ENCODE measurements at places on chromosomes 2 and 18. TPM values are rescaled to one million over a fixed set of nuclear protein-coding genes. Genes with fewer than 3 reads are reported as not detected.

GRCh38 chr18:11391661-11392060, 217.7 kb upstream of the SLC35G4 start:
- no peak for DNase-seq

The GAD1 gene
- 3.1 TPM for polyA plus RNA-seq

GRCh38 chr2:45169339-45170190, 160.3 kb upstream of the SIX2 start:
- DNase-seq, result no peak

- no peak for DNase-seq
Observed at GRCh38 chr2:188766471-188766856, 207.7 kb upstream of the COL3A1 start.

DNA sequence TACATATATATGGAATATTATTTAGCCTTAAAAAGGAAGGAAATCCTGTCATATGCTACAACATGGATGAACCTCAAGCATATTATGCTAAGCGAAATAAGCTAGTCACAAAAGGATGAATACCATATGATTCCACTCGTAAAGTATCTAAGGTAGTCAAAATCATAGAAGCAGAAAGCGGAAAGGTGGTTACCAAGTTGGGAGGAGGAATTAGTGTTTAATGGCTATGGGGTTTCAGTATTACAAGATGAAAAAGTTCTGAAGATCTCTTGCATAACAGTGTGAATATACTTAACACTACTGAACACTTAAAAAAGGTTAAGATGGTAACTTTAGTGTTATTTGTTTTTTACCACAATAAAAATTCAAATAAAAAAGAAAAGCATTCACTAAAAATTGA, 99.0 kb downstream of the MGAT5 start:
- DNase-seq, result no peak

- no peak for DNase-seq
Observed at GRCh38 chr2:150259746-150260145, 227.7 kb downstream of the RND3 start.

The RAX gene
- polyA plus RNA-seq, result not detected

- no peak for DNase-seq
Observed at GRCh38 chr2:37689751-37690150, 18.3 kb upstream of the CDC42EP3 start.

DNA sequence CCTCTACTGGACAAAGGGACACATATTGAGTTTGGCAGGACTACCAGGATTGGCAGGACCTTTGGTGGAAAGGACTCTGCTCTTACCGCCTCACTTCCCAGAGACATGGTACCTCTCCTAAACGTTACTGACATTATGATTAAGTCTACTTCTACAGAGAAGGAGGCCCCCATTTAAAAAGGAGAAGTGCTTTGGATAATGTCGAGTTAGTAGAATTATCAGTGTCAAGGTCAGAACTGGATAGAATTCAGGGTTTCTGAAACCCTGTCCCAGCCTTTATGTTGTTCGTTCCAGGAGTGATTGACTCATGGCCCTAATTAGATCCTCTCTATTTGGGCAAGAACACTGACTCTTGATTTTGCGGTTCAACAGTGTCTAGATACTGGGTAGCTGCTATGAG, 45.8 kb downstream of the LRRTM1 start:
- no peak for DNase-seq

GRCh38 chr2:176643646-176644045, 374.4 kb downstream of the MTX2 start:
- DNase-seq, result no peak

DNA sequence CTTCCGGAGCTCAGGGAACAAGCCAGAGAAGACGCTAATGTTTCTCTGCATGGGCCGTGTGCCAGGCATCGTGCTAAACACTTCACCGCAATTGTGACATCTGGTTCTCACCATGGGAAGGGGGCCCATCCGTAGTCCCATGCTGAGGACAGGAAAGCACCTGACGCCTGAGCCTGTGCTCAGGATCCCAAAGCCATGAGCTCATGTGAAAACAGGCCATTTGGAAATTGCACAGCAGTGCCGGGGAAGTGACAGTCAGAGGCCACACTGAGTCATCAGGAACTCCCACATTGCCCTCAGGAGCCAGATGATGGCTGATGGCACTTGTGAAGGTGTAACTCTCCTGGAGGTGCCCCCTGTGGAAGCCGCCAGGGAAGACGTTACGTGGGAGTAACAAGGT, 141.0 kb downstream of the INHBB start:
- no peak for DNase-seq

- no peak for DNase-seq
Observed at GRCh38 chr2:109197491-109198418, 68.8 kb downstream of the SH3RF3 start.

DNA sequence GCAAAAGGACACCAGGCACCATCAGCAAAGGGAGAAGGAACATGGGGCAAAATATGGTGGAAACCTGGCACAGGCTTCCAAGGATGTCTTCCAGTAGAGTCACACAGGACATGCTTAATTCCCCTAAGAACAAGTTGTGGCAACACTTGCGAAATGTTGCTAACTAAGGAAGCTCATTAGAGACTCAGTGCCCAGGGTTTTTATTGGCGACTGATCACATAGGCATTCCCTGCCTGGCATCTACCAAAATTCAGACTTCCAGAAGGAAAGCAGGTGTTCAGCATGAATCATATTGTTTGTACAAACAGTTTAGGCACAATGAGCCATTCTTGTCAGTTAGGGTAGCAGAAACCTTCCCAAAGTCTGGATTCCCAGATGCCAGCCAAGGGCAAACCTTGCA, 25.7 kb downstream of the SLC4A1AP start:
- no peak for DNase-seq

GRCh38 chr2:219466816-219467735, 31.6 kb upstream of the GMPPA start:
- DNase-seq, result no peak

DNA sequence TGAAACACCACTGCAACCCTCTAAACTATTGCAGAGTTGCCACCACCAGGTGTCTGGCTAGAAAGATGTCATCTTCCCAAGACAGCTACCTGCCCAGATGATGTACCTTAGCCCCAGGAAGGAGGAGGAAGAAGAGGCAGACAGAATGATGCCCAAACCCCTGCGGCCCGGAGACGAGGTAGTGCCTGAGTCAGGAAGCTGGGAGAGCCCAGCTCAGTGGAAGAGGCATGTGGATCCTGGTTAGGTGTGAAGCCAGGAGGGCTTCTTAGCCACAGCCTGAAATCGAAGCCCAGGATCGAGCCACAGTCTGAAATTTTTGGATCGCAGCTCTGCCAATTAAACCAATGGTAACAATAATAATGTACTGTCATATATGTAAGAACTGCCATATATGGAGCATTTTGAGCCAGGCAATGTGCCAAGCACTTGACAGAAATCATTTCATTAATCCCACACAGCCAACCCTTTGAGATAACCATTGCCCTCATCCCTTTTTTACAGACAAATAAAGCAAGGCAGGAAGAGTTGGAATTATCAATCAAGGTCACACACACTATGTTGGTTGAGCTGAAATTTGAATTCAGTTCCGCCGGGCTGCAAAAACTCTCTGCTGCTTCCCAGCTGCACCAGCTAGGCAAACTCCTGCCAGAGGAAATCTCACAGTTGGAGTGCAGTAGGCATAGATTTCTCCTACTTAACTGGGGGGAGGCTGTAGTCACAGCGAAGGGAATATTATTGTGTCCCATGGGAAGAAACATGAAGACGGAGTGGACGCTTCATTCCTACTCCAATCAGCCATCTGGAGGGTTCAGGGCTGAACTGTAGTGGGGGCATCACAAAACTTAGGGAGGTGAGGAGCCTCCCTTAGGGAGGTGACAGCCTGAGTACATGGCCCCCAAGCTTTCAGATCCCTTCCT, 19.4 kb upstream of the CYP1B1 start:
- DNase-seq, result no peak

DNA sequence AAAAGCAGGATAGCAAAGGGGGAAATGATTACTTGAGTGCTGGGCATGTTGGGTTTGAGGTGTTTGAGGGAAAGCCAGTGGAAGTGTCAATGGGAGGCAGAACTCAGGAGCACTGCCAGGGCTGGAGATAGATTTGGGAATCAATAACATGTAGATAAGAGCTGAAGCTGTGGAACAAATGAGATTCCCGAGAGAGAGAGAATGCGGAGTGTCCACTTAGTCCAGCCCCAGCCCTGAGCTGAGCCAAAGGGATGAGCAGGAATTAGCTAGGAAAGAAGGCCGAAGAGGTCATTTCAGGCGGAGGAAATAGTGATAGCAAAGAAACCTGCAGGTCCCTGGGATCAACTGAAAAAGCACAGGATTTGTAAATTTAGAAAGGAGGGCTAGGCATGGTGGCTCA, 21.2 kb upstream of the YES1 start:
- DNase-seq, result no peak

DNA sequence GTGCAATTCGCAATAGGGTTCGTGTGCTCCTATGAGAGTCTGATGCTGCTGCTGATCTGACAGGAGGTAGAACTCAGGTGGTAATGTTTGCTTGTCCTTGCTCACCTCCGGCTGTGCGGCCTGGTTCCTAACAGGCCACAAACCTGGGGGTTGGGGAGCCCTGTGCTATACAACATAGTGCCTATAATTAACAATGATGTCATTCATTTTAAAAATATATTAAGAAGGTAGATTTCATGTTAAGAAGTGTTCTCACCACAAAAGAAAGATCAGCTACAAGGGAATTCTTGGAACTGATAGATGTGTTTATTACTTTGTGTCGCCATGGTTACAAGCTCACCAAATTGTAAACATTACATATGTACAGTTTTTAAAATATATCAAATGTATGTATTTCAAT, 200.5 kb downstream of the GRB14 start:
- no peak for DNase-seq

GRCh38 chr18:45978084-45978483, 11.0 kb upstream of the EPG5 start:
- DNase-seq, result no peak

DNA sequence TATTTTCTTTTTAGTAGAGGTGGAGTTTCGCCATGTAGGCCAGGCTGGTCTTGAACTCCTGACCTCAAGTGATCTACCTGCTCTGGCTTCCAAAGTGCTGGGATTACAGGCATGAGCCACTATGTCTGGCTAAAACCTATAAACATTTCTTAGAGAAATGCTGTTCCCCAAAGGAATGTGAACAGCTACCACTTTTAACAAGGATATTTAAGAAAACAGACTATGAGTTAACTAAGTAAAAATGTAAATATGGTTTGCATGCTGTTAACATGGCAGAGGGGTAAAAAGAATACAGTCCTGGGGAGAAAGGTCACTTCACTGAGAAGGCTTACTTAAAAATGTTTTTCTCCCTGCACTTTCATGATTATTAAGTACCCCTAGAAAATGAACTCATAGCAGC, 57.1 kb downstream of the SLC16A14 start:
- DNase-seq, result no peak

DNA sequence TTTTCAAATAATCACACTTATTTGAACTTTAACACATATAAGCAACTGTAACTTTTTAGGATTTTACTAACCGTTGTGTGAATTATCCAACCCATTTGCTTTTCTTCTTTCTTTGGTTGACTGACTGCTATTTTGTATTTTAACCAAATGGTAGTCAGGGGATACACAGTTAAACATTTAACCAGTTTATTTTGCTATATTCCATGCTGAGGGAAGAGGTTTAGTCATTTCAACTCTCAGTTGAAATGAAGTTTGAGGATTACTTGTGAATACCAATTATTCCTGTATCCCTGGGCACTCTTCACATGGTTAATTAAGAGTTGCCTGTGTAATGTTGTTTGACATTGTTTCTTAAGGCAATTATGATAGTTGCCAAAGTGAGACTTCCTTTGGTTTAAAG, 1.9 kb downstream of the SPAG16 start:
- no peak for DNase-seq

- DNase-seq, result no peak
Observed at GRCh38 chr2:42890791-42891355, 98.5 kb upstream of the HAAO start.

GRCh38 chr2:226733927-226734564, 65.6 kb downstream of the IRS1 start:
- no peak for DNase-seq

- DNase-seq, result no peak
Observed at GRCh38 chr2:219168526-219168925, 1.3 kb downstream of the SLC23A3 start.

The CDCA7 gene
- polyA plus RNA-seq, result 42.9 TPM

GRCh38 chr2:109352898-109353689, 224.1 kb downstream of the SH3RF3 start:
- no peak for DNase-seq

DNA sequence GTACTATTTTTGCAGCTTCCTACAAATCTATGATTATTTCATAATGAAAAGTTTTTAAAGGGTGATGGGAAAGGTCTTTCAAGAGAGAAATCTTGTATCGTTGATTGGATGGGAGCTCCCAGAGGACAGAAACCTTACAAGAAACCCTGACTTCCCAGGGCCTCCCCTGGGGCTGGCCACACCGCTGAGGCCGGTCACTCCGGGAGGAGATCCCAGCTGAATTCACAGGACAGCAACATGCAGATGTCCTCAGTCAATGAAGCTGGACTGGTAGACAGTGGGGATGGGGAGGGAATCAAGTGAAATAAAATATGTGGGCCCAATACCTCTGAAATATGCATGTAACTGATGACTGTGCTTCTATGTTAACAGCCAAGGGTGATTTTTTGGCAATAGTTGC, 135.6 kb downstream of the TFCP2L1 start:
- no peak for DNase-seq

DNA sequence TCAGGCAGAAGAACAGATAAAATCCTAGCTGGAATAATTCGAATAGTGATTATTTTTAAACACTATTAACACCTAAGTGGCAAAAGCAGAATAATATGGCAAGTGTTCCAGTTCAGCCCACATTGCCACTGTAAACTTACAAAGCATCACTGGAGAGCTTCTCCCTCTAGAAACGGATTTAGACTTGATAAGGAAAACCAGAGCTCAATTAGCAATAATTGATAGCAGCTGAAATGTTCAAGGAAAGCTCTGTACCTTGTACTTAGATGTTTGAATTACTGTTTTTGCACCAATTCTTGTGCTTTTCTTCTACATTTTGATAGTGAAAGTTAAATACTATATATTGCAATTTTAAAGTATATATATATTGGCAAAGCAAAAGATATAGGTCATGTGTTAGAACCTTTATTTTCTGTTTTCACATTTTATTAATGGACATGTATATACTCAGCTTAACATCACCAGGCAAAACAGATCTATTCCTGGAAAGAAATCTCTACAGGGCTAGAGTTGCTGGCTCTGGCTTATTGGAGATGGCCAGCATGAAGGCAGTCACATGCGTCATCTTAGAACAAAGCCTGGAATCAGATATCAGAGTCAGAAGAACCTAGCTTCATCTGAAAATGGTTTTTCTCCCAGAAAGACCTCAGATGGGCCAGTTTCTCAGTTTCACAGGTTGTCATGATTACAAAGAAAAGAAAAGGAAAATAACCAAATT, 149.1 kb upstream of the CTAGE1 start:
- no peak for DNase-seq

GRCh38 chr2:33897741-33898140, 298.6 kb upstream of the FAM98A start:
- DNase-seq, result no peak

DNA sequence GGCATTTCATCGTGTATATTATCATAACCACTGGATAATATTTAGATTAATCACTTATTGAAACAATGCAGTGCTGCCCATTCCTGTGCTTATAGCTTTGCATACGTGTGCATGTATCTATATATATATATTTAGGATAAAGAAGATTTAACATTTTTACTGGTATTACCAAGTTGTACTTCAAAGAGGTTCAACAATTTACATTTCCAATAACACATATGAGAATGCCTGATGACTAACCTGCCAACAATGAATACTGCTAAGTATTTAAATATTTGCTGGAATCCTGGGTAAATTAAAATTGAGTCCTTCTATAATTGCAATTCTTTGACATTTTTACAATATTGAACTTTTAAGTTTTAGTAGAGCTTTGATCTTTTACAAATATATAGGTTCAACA, 111.4 kb downstream of the SLC39A10 start:
- no peak for DNase-seq

Data from renal cortex interstitium (tissue), 15 donors.